ENCODE measurements at places on chromosomes 13 and 19.

DNA sequence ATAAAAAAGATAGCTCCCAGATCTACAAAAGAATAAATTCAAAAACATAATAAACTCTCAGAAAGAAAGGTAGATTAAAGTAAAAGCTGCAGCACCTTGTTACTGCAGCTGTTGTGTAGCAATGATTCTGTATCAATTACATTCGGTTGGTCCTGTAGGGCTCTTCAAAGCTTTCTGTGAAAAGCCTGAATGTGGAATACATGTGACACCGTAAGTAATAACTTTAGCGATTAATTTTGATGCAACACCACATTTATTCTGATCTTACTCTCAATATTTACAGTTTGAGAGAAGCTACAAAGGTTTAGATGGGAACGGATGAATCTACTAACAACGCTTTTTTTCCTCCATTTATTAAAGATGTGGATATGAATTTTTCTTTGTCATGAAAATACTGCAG is 279.2 kb downstream of the DACH1 start:
- no peak for DNase-seq

- no peak for DNase-seq
These were observed 5.2 kb downstream of the DOCK9 start for GRCh38 chr13:98972627-98973026.

DNA sequence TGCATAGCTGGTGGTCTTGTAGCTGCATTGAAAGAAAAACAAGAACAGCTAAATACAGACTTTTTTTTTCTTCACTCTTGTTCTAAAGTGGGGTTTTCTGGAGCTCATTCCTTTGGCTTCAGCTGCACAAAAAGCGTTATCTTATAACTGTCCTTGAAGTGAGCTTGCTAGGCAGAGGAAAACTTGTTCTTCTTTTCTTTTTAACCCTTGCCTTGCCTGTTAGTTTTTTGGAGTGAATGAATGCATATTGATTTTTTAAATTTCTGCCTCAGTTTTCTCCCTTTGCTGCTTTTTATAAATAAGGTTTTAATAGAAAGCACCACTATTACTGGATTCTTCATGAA is 1.5 kb downstream of the ZNF765 start:
- DNase-seq: no peak

DNA sequence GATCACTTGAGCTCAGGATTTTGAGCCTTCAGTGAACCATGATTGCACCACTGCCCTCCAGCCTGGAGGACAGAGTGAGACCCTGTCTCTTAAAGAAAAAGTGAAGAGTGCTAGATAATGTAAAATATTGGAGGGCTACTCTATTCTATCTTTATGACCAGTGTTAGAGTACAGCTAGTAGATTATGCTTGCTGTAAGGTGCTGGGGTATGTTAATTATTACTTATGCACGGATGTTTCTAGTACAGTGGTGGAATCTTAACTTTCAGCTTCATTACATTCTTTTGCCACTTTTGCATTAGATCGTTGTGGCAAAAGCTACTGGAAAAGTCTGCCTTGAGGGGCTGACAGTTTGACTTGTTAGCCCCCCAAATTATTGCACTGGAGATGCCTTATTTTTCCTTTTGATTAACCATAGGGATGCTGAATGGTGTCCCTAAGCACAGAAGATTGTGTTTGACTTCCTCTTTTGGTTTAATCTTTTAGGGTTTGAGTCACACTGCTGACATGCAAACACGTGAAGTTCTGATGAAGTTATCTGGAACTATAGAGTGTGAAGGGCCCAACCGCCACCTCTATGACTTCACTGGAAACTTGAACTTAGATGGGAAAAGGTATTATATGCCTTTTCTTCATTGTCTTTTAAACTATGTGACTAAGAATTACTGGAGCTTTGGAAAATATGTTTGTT is 169.8 kb downstream of the ATP8A2 start:
- no peak for DNase-seq

- DNase-seq: no peak
These were observed 17.7 kb upstream of the SLC35E1 start for GRCh38 chr19:16589917-16590316.

GRCh38 chr13:22000191-22000590 is 329.3 kb downstream of the FGF9 start:
- no peak for DNase-seq

DNA sequence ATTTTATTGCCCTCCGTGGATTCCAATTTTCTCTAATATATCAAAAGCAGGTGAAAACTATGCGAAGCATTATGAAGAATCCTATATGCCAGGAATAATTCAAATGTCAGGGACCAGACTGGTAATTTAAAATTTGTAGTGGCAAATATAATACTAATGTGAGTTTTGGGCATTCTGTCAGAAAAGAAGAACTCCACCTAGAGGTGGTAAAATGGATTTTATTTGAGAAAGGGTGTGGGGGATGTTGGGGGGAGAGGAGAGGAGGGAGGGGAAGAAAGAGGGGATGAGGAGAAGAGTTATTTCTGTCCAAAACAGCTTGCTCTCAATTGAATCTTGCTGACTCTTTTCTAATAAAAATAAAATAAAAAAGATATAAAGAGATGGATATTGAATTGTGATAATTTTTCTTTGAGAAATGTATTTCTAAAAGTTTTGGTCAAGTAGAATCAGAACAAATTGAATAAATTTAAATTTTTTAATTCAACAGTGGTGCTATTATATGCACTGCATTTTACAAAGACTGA is 929.3 kb upstream of the SLITRK5 start:
- DNase-seq: no peak

DNA sequence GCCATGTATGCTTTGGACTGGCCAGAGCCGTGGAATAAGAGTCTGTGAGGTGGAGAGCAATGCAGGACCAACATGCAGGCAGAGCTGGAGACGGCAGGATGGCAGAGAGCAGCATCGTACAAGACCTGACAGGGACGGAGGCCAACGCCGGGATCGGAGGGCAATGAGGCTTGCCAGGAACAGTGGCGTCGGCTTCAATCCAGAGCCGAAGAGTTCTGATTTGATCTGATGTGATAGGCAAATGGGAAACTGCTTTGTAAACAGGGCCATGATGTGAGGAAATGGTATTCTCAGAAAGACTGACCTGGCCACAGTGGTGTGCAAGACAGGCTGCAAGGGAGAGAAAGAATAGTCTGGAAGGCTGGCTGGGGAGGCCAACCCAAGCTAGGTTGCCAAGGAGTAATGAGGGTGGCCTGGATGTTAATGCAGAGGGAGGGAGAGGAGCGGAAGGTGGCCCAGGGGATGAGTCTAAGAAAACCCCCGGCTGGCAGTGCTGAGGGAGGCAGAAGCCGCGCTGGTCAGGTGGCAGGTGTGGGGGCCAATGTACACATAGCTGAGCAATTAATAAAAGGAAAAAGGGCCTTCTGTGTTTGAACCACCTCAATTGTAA is 26.7 kb downstream of the RCBTB2 start:
- DNase-seq: no peak

DNA sequence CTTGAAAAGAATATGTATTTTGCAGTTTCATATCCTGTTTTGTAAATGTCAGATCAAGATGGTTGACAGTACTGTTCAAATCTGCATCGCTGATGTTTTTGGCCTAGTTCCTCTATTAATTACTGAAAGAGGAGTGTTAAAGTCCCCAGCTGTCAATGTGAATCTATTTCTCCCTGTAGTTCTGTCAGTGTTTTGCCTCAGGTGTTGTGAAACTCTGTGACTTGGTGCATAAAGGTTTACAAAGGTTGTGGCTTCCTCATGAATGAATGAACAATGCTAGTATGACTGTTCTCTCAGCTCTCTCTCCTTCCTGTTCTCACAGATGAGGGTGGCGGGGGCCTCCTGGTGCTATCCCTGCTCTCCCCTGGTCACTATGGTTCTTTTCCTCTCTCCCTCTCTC is 142.4 kb downstream of the MYCBP2 start:
- DNase-seq: no peak

DNA sequence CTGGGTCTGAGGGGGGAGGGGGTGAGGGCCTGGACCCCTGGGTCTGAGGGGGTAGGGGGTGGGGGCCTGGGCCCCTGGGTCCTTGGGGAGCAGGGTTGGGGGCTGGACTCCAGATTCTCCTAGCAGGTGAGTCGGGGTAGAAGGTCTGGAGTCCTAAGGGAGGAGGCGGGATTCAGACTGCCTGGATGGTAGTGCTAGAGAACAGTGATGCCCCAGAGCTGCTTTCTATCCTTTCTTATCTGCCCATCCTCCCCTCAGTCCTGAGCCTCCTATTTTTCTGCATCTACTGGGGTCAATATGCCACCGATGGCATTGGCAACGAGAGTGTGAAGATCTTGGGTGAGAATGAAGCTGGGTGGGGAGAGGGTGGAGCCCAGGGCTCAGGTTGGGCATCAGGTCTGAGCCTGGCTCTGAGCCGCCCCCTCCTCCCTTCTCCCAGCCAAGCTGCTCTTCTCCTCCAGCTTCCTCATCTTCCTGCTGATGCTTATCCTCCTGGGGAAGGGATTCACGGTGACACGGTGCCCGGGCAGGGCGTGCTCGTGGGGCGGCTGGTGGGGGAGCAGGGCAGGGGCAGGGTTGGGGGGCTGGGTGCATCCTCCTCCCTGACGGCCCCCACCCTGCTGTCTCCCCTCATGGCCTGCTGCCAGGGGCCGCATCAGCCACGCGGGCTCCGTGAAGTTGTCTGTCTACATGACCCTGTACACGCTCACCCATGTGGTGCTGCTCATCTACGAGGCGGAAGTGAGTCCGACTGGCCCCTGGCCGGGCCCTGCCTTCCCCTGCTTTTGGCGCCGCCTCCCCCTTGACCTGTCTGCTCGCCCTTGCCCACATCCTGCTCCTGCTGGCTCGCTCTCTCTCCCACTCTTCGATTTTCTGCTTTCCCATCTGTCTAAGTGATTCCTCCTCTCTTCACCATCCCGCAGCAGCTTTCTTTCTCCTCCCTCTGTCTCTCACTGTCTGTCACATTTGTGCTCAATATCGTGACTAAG is 3.4 kb downstream of the TMEM145 start:
- no peak for DNase-seq
